ENCODE measurements at places on chromosomes 3 and 15.

- DNase-seq: no peak
Measured at GRCh38 chr3:171687064-171687463, 123.2 kb downstream of the PLD1 start.

DNA sequence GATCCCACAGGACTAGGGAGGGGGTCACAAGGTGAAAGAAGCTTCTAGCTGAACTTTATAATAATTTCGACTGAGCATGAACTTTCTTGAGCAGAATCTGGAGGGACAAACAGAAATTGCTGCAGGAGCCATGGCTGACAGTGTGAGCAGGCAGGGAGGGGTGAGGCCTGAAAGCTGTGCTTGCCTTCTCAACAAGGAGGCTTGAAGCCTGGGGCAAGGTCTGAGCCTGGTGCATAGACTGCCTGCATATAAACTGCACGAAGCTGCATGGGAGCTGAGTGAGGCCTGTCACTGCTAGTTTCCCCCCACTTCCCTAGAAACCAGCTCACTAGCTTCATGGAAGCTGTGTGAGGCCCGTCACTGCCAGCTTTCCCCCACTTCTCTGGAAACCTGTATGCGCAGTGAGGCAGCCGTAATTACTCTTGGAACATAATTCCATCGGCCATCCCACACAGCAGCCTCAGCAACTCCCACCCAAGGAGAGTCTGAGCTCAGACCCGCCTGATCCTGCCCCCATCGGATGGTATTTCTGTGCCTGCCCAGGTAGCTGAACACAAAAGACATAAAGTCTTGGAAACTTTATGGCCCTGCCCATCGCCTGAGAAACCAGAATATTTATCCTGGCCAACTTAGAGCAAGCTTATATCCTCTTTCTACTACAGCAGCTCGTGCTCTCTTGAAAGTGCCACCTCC, 136.5 kb downstream of the PLCH1 start:
- DNase-seq: no peak

GRCh38 chr3:111318289-111318688, 223.7 kb upstream of the CD96 start:
- no peak for DNase-seq

DNA sequence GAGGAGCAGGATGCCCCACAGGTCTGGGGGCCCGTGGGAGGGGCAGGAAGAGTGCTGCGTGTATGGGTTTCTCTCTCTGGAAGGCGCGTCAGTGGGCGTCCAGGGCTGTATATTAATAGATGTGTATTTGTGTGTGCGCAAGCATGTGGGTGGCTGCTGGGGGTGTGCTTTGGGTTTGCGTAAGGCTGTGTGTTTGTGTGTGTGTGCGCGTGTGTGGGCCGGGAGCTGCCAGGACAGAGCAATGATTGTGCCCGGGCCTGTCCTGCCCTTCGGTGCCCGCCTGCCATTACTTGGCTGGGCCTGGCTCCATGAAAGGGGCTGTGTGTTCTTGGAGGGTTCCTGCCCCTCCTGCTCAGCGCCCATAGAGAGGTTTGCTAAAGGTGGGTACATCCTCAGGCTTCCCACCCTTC, 16.3 kb downstream of the CSPG4 start:
- DNase-seq: no peak

GRCh38 chr3:56923526-56924224, 121.9 kb upstream of the ARHGEF3 start:
- DNase-seq: no peak

DNA sequence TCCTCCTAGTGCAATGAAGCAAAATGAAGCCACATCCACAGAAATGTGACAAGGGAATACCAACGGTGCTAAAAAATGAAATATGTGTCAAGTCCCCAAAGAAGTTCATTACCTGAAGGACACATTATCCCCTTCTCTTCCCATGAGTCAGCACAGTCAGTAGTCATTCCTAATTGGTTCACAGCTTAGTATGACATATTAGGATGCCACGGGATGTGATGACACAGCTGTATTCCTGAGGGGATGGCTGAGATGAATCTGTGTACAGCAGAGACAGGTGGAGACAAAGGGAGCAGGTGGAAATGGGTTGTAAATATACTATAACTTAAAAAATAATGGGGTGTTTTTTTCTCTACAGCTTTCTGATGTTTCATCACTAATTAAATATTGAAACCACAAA, 273.4 kb downstream of the ARRDC4 start:
- DNase-seq: no peak

DNA sequence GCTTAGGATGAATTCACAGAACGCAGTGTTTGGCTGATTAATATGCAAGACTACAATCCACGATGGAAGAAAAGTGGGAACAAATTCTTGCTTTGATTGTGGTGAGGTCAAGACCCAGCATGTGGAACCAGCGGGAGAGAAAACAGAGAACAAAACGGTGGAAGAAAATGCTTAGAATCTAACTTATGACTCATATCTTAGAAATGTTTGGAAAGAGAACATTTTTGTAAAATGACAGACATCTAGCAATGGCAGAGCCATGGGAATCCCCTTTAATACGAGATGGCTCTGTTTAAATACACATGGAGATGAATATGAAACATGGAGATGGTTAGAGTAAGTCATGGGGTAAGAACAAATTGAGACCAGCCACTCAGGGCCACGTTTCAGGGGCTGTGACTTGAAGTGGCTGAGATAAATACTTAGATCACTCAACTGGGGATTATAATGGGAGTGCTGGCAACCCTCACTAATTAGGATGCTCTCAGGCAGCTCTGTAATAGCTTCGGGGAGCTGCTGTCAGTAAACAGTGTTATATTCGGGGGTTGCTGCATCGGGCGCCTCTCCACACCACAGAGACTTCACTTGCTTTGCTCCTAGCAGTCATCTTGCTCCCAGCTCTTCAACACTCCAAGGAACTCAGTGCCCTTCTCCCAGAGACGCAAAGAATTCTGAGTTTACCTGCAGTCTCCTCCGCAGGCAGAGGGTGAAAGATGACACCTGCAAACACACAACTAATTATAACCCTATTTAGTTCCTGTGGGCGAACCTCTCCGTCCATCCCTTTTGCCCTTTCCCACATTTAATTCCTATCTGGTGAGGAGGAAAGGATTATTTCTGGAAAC, 68.0 kb upstream of the ONECUT1 start:
- no peak for DNase-seq

DNA sequence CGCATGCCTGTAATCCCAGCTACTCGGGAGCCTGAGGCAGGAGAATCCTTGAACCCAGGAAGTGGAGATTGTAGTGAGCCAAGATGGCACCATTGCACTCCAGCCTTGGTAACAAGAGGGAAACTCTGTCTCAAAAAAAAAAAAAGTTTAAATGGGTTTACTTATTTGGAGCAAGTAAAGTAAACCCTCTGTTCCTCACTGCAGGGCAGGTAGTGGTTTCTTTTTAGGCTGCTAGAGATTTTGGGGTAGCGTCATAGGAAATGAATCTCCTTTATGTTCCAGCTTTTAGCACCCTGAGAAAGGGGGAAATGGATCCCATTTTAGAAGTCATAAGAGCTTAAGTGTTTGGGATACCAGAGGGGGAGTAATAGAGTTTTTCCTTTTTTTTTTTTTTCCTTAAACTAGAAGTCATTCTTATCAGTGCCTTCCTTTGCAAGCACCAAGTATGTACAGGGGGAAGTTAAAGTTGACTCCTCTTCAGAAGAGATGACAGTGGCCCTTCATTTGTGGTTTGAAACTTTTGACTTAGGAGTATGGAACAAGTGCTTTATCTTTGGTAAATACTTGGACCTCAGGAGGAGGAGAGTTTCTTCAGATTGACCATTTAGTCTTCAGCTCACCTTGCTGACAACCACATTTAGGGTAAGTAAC, 8.0 kb downstream of the PXK start:
- DNase-seq: no peak

GRCh38 chr3:23655749-23656148, 150.0 kb upstream of the UBE2E1 start:
- no peak for DNase-seq

- no peak for DNase-seq
Measured at GRCh38 chr3:143071776-143072175, 47.8 kb upstream of the CHST2 start.

DNA sequence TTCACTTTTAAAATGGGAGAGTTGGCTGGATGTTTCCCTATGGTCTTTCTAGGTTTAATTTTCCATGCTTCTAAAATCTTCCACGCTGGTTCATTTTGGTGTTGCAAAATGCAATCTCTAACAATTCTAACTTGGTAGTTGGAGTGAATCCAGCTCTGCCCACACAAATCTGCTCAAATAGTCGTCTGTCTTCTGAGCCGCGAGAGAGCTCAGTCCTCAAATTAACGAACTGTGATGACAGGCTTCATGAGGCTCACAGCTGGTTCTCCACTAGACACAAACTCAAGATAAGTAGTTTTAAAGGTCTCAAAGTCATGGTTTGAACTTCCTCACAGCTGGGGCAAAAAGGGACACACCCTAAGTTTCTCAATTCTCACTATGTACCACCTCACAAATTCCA, 178.6 kb upstream of the LYSMD4 start:
- no peak for DNase-seq

GRCh38 chr15:92029767-92030166, 176.3 kb downstream of the SLCO3A1 start:
- no peak for DNase-seq

DNA sequence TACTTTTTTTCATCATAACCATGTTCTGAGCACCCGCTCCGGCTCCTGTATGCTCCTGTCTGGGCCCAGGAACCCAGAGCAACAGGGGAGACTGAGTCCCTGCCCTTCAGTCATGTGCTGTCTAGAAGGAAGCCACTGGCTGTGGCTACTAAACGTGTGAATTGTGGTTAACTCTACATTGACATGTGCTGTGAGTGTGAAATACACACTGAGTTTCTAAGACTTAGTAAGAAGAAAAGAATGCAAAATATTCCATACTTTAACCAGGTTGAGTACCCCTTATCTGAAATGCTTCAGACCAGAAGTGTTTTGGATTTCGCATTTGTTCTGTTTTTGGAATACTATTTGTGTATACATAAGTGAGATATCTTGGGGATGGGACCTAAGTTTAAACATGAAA, 42.8 kb upstream of the CGNL1 start:
- no peak for DNase-seq

- DNase-seq: no peak
Measured at GRCh38 chr15:39934397-39935071, 619 bp downstream of the EIF2AK4 start.

DNA sequence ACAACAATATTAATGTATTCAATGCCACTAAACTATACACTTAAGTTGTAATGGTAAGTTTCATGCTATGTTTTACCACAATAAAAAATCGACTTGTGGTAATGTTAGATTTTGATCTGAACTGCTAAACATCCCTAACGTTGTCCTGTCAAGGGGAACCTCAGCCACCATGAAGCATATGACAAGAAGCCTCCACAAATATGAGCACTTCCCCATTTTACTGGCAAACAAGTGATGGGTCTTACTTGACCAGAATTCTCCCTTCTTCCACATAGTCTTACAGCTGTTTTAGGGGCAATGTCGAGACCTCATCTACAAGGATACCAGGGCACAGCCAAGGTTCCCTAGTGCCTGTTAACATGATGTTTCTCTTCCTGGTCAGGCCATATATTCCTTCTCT, 124.2 kb upstream of the ABI3BP start:
- DNase-seq: no peak

DNA sequence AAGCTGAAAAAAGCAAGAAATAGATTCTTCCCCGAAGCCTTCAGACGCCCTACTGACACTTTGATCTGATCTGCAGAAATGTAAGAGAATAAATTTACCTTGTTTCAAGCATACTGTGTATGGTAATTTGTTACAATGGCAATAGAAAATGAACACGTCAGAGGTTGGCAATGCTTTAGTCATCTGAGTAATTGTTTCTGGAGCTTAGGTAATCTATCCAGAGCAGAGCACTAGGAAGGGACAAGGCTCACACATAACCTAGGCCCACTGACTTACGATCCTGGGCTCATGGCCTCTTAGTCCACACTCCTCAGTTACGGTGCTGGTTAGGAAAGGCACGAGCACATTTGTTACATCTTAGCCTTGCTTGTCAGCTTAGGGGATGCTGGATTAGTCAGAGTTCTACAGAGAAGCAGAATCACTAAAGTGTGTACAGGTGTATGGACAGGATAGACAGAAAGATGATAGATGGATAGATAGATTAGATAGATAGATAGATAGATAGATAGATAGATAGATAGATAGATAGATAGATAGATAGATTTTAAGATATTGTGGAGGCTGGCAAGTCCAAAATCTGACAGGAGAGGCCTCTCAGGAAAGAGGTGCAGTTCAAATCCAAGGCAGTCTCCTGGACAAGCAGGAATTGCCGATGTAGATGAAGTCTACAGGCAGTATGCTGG, 46.8 kb upstream of the TBC1D23 start:
- DNase-seq: no peak

DNA sequence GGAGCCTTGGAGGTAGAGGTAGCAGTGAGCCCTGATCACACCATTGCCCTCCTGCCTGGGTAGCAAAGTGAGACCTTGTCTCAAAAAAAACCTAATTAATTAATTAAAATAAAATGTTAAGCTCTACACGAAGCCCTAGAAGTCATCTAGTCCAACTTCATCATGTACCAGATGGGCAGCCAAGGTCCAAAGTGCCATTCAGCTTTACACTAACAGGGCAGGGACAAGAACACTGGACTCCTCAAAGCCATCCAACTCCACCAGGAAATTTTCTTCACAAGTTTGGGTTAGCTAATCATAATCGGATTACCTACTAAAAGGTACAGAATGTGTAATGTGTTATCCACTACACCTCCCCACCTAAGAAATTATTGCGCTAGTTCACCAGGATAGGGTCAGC, 48.8 kb downstream of the WWTR1 start:
- DNase-seq: no peak

GRCh38 chr3:100032243-100032642, 82.1 kb downstream of the FILIP1L start:
- no peak for DNase-seq

GRCh38 chr3:70065696-70066253, 66.2 kb downstream of the SAMMSON start:
- no peak for DNase-seq

GRCh38 chr3:85081191-85081906, 122.6 kb downstream of the CADM2 start:
- peak; percentile 73 for DNase-seq

DNA sequence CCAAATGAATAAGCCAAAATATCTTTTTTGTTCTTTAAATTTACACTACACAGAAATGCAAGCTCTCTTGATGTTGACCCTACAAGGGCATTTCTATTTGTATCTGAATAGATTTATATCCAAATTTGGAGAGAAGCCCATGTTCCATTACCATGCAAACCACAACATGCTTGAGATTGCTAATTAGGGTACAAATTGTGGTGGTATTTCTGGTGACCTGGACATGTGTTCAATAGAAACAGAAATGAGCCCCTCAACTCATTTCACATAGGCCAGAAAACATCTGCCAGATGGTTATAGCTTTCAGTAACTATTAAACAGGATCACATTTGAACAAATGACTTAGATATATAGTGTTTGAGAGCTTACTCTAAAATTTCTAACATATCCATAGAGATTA, 23.5 kb upstream of the PLSCR5 start:
- no peak for DNase-seq

DNA sequence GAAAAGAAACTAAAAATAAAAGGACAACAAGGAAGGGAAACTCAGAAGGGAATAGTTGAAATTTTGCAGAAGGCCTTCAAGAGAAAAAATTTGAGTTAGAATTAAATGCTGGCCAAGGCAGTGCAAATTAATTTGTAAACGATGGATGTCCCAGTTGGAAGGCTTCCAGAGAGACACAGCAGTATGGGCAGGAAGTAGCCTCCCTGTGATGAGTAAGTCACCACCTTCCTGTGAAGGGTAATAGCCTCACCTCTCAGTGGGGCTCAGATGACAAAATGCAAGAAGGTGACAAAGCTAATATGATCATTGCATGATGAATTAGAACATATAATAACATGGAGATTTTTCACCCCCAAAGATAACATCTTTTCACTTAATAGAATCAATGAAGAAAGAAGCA, 27.3 kb upstream of the TMCO5A start:
- no peak for DNase-seq
